ENCODE measurements at places on chromosomes 3 and 15.

GRCh38 chr3:44232407-44232806 lies 9.3 kb upstream of the TOPAZ1 start:
- ATAC-seq, result no peak

- no peak for ATAC-seq
Observed at GRCh38 chr15:34009656-34010055, 29.3 kb downstream of the AVEN start.

GRCh38 chr15:29309139-29309538 lies 39.5 kb upstream of the NSMCE3 start:
- no peak for ATAC-seq

- ATAC-seq, result no peak
Observed at GRCh38 chr3:66394753-66395249, 106.0 kb downstream of the LRIG1 start.

DNA sequence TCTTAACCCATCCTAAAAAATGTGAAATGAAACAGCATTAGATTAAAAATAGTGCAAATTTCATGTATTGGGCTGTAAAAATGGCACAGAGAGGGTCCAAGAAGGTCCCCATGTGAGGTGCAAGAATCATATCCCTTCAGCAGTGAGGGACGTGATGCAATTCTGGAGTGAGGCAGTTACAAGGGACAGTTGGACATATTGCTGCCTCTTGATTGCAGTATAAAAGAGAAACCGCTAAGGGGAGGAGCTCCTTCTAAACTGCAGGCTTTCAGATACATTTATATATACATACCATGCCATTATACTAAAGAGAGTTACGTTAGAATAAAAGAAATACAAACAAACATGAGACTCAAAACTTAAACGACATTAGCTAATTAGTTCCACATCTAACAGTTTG lies 304.2 kb upstream of the CTNNB1 start:
- ATAC-seq, result no peak

All from SK-N-SH treated with all-trans-retinoic acid at 6 μM for 48 hours (cell line).